ENCODE measurements at places on chromosomes 1 and 21. TPM values are rescaled to one million over a fixed set of nuclear protein-coding genes. Genes with fewer than 3 reads are reported as not detected.

GRCh38 chr1:3012456-3013291 is 8.6 kb upstream of the ACTRT2 start:
- no peaks in the 10 kb centered on the region for H3K4me1 ChIP-seq
- DNase-seq, result no peak
- peaks cover 6% of the 10 kb centered on the region for H3K36me3 ChIP-seq
- H3K4me3 ChIP-seq, result no peak overlapping the region

DNA sequence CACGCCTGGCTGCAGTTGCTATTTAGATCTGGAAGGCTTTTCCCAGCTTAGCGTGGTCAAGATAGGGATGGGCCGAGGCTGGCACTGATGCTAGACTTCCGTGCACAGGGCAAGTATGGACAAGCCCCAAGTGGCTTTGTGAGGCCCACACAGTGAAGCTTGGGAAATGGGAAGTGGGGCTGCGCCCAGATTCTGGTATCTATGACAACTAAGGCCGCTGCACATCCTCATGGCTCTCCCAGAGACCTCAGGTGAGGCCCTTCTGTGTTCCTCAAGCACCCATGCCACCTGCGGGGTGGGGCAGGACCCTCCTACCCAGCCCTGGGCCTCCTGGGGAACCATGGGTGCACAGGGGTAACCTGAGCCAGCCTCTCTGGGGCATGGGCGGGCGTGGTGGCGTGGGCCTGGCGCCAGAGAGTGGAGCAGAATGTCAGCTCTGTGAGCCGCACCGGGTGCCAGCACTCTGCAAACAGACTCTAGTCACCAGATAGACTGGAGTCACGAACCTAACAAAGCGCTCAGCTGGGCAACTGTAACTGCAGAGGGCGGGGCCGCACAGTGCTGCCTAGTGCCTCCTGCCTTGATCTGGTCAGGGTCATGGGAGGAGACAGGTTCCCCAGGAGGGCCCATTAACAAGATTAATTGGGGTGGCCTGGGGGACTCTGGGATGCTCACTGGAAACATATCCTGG is 46.4 kb downstream of the ELF3 start:
- no peaks in the 10 kb centered on the region for H3K27me3 ChIP-seq
- peak overlapping the region; percentile 97 for H3K27ac ChIP-seq
- peaks cover 33% of the 10 kb centered on the region for H3K4me1 ChIP-seq
- peak overlapping the region; percentile 28 for H3K4me3 ChIP-seq
- H3K36me3 ChIP-seq, result no peaks in the 10 kb centered on the region

DNA sequence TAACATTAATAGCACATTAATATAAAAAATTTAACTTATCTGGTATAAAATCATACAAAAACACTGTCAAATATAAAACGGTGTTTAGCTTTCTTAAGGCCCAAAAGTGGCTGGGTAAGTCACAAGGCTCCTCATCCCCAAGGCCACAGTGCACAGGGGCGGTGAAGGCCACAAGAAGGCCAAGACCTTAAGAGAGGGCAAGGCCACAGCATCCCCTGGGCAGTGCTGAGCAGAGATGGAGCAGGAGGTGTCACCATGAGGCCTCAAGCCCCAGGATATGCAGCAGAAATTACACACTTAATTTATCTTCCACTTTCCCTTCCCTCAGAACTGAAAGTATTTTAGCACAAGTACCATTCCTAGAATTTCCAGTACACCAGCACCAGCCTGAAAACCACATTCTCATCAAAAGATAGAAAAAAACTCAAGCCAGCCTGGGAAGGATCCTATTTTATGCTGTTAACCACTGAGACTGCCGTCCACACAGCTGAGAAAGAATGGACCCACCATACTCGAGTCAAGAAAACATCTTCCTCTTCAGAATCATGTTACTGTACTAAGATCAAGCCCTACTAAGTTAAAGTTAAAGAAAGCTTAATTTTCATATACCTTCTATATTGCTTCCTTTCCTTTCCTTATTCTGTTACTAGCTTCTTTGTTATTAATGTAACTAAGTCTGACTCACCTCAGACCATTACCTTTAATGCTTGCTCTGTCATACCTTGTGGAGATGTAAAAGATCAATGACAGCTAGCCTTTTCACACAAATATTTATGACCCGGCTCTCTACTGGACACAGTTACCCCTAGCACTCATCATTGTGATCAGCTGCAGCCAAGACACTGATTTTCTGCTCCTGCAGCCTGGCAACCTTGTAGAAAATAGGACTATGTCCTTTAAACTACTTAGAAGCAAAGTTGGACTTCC is 26.4 kb upstream of the FMO1 start:
- H3K4me1 ChIP-seq, result peaks cover 61% of the 10 kb centered on the region
- peak overlapping the region; percentile 82 for H3K27ac ChIP-seq
- H3K27me3 ChIP-seq, result no peaks in the 10 kb centered on the region

Gene GJA5
- 0.28 TPM for total RNA-seq

Gene OR2T33
- not detected for total RNA-seq
